Stimulated activated CD4-positive, alpha-beta T cell treated with anti-CD3 and anti-CD28 coated beads, Interleukin-2, amount 100 ng/mL, for 24 hours (primary cell): ENCODE measurements at places on chromosomes 3 and 15.

DNA sequence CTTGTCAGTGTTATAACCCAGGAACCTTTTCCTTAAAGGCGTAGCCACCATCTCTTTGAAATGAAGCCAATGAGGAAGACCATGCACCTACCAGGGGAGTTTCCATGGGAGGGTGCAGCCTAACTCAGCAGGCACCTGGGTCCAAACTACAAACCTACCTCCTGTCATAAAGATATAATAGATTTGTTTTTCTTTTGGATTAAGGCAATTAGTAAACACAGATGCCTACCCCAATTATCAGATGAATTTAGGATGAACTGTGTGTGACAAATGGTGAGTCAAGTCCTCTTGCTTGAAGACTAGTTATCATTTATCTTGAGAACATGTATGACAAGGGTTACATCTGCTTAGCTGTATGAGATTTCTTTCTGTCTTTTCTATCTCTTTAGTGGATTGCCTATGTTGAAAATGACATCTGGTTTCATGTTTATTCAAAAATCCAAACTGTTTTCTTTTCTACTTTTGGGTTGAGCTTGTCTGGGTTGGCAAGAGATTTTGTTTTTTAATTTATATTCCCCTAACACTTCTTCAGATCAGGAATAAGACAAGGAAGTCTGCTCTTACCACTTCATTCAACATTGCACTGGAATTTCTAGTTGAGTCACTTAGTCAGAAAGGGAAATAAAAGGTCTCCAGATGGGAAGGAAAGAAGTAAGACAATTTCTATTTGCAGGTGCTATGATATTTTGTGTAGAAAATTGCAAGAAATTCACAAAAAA is 149.9 kb downstream of the NEK10 start:
- no peak for DNase-seq

GRCh38 chr15:58934521-58934920 is 1.0 kb upstream of the SLTM start:
- DNase-seq, result no peak

GRCh38 chr15:45307230-45307924 is 55.3 kb downstream of the SLC28A2 start:
- DNase-seq, result no peak

DNA sequence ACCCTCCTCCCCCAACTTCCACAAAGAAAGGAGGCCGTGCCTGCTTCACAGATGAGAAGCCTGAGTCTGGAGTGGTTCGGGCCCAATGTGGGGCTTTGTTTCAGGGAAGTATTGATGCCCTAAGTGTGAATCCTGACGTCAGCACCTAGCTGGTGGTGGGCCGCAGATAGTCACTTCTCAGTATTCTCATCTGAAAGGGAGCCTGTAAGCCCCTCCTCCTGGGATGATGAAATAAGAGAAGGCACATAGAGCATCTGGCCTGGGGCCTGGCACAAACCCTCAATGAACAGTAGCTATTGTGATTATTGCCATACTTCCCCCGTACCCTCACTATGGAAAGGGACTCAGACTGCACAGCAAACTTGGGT is 24.8 kb downstream of the LINGO1 start:
- DNase-seq, result no peak

- DNase-seq, result no peak
Observed at GRCh38 chr15:94875550-94875949, 644.2 kb downstream of the MCTP2 start.
